ENCODE measurements at places on chromosomes 7 and 10.

GRCh38 chr10:44925224-44925623, 14.1 kb downstream of the TMEM72 start:
- no peak for DNase-seq

- DNase-seq = no peak
These were observed 106.1 kb upstream of the KMT2C start for GRCh38 chr7:152541892-152542291.

DNA sequence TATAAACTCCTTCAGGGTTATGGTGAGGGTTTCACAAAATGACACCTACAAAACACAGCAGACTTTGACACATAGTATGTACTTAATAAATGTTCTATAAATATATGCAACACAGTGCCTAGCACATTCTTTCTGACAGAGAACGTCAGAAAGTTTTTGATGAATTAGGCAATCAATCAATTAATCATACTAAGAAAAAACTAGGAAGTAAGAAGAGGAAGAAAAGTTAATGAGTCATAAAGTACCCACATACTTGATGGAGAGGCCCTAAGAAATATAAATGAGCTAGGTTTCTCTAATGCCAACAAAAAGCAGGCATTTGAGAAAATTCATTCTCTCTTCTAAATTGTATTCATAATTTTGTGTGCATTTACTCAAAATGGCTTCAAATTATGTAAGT, 192.7 kb upstream of the VWC2 start:
- DNase-seq = no peak

- no peak for DNase-seq
These were observed 57.1 kb downstream of the KCNMA1 start for GRCh38 chr10:77580482-77580881.

- DNase-seq = no peak
These were observed 140.7 kb upstream of the AOAH start for GRCh38 chr7:36865019-36865418.

- DNase-seq = no peak
These were observed 55.3 kb upstream of the GRB10 start for GRCh38 chr7:50837965-50838364.

DNA sequence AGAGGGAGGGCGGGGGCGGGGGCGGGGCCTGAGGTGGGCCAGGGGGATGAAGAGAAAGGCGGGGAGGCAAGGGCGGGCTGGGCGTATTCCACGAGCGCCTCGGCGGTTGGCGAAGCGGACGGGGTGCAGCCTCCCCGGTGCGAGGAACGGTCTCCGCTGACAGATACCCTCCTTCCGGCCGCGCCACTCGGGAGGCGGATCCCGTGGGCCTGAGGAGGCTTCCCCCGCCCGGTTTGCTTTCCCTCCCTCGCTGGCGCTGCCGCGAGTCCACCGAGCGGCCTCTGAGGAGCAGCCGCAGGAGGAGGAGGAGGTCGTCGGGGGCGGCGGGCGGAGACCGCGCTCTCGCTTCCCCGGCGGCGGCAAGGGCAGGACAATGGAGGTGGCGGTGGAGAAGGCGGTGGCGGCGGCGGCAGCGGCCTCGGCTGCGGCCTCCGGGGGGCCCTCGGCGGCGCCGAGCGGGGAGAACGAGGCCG, at the start of gene TRIM24:
Gene TRIM24, plus strand, starts transcription at position 84 of the 473 bp plus-strand sequence. Its CDS starts 290 bp downstream, at position 374.
- DNase-seq = no peak

- DNase-seq = no peak
These were observed 56.4 kb upstream of the DKK1 start for GRCh38 chr10:52257692-52258075.

GRCh38 chr7:150876817-150877526, 24.7 kb downstream of the AOC1 start:
- no peak for DNase-seq

DNA sequence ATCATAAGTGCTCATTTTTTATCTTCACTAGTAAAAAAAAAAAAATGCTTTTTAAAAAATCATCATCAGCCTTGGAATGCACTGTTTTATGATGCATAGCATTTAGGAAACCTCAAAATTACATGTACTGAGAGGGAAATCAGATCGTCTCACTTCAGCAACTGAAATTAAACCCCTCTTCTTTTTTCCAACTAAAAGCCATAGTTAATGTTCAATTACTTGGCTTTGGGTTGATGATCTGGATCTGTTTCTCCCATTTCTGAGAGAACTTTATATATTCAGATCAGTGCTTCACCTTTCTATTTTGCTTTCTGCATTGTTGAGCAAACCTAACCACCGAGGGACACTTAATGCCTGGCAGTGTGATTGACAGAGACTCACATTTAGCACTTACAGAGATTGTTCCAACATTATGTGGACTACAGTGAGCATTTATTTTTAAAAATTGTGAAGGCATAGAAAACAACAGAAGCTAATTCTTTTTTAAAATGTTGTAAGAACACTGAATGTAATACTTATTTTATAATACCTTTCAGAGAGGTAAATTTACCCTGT, 678.4 kb downstream of the PHTF2 start:
- DNase-seq = no peak

DNA sequence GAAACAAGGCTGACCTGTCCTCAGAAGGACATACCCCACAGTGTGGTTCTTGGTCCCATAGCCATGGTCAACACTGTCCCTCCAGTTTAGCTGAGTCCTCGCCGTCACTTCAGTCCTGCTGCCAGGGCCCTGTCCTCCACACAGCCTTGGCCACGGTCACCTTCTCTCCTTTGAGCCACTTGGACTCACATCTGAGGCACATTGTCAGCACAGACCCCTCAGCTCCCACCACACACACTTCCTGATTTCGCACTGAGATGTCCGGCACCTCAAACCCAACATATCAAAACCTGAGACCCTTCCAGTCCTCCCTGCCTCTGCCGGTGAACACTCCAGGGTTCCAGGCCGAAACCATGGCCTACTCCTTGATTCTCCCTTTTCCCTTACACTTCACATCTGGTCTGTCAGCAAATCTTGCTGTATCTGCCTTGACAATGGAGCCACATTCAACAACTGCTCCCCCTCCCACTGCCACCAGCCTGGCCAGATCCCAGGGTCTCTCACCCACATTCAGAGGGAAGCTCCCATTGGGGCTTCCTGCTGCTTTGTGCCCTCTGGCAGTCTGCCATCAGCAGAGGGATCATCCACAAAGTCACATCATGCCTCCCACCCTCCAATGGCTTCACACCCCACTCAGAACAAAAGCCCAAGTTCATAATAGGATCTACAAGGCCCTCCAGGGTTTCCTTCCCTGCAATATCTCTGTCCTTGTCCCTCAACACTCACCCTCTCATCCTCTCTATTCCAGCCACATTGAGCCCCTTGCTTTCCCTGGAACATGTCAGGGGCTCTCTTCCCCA, 219.6 kb upstream of the SHH start:
- no peak for DNase-seq

DNA sequence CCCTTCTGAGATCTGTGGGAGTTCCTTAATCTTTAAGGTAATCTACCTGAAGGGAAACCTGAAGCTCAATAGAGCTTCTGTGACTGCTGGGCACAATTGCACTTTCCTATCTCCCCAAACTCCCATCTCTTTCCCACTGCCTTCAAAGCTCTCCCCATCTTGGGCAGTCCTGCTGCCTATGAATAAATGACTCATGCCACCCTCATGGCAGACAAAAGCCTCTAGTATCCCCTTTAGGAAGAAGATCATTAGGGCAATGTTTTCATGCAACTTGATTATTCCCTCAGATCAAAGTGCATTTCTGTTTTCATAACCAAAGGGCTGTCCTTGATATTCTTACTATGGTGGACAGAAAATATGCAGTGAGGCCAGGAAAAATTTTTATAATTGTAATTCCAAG, 704.9 kb upstream of the LRRN3 start:
- DNase-seq = no peak

GRCh38 chr7:4256286-4256685, 425.8 kb upstream of the FOXK1 start:
- no peak for DNase-seq

GRCh38 chr7:2886900-2887299, 42.8 kb upstream of the GNA12 start:
- no peak for DNase-seq

DNA sequence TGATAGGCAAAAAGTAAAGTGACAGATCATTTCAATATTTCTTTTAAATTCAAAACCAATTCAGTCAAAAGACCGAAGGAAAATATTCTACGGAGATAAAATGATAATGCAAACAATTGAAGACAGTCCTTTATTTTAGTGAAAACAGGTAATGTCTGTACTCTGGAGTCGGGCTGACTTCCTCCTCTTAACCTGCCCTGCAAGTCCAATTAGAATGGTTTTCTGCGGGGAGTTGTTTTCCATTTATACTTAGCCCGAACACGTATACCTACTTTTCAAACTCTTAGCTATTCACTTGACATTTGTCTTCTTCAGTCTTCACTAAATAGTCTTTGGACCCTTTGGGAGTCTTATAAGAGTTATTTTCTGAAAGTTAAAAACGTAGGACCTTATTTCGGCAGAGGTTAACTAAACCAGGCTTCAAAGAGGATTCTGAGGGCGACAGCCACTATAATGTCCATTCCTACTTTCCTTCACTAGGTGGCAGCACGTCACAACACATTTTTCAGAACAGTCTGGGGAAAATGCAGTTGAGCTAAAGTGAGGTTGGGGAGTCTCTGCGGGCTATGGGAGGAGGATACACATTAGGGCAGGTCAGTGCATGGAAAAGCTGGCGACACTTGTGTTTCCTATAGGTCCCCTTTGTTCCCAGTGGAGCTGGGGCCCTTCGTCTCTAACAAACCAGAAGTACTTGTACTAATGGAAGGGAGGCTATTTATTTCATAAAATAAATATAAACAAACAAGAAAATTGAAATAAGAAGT, 472.0 kb downstream of the KCNMA1 start:
- DNase-seq = no peak

GRCh38 chr10:66680886-66681285, 244.9 kb upstream of the LRRTM3 start:
- no peak for DNase-seq

- DNase-seq = no peak
These were observed 11.6 kb upstream of the SVIL start for GRCh38 chr10:29646238-29646902.

- no peak for DNase-seq
These were observed 233.2 kb downstream of the SORCS1 start for GRCh38 chr10:106931159-106931852.

GRCh38 chr10:65017523-65017922, 1496.3 kb downstream of the REEP3 start:
- DNase-seq = no peak

DNA sequence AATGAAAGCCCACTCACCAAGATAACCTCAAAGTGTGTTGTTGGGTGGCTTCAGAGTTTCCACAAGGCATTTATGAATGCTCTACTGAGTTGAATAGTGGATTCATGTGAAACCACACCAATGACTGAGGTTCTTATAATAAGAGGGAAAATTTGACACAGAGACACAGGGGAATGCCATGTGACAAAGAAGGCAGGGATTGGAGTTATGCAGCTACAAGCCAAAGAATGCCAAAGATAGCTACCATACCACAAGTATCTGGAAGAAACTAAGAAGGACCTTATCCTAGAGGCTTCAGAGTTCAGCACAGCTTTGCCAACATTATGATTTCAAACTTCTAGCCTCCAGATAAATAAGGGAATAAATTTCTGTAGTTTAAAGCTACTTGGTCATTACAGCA, 68.0 kb upstream of the PCDH15 start:
- no peak for DNase-seq

- DNase-seq = no peak
These were observed 26.0 kb upstream of the PCDH15 start for GRCh38 chr10:54826994-54827560.
